ENCODE measurements at places on chromosomes 4 and X. TPM values are rescaled to one million over a fixed set of nuclear protein-coding genes. Genes with fewer than 3 reads are reported as not detected.
A peak's percentile ranks its signal among the peaks of the same experiment; 100 is the strongest.

DNA sequence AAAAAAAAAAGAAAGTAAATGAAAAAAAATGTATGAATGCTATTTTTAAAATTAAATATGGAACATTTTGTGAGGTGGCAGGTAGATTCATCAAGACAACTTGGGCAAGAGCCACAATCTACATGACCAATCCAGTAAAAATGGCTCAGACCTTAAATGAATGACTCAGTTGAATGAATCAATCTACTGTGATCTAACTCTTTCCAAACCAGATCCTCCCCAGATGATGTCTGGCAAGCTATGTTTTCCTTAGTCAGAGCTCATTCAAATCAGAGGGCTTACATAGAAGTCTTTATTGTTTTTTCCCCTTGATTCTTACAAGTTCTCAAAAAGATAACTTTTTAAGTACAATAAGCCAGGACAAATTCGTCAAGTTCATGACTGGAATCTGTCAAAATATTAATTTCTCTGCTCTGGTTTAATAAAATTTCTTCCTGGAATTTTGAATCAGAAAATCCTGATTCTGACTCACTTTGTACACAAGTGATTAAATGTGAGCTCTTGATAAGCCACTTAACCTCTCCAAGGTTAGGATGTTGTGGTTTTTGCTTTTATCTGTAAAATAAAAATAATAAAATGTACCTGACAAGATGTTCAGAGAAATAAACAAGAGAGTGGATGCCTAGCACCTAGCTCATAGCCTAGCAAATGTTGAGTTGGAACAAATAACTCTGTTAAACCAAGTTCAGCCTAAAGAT, 105.6 kb upstream of the SMIM31 start:
- H3K4me1 ChIP-seq, result no peaks in the 10 kb centered on the region
- H3K27me3 ChIP-seq, result no peaks in the 10 kb centered on the region
- no peaks in the 10 kb centered on the region for H3K36me3 ChIP-seq

DNA sequence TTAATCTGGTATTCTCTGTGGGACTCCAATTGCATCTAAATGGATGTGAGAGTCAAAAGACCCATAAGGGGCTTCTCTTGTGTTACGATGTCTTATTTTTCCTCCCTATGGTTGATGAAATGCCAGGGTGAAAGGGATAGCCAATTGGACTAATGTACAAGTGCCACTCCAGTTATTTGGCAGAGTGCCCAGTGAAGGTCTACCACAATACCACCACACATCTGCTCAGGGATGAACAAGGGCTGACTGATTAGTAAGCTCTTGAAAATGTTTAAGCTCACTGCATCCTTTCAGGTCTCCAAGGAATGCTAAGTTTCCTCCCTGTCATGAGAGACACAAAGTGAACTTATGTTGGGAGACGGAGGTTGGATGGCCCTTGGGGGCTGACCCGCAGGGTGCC, 57.8 kb downstream of the HEPH start:
- no peak overlapping the region for H3K27ac ChIP-seq
- H3K4me3 ChIP-seq, result no peak overlapping the region
- H3K27me3 ChIP-seq, result no peaks in the 10 kb centered on the region
- no peaks in the 10 kb centered on the region for H3K4me1 ChIP-seq

- H3K27me3 ChIP-seq, result no peaks in the 10 kb centered on the region
- H3K4me1 ChIP-seq, result no peaks in the 10 kb centered on the region
- DNase-seq, result no peak
- H3K36me3 ChIP-seq, result no peaks in the 10 kb centered on the region
- no peak overlapping the region for H3K27ac ChIP-seq
Observed at GRCh38 chr4:119016636-119017035, 119.0 kb upstream of the MYOZ2 start.

Gene EBP
- 80.6 TPM for polyA plus RNA-seq

Gene AMBN
- polyA plus RNA-seq, result not detected

Gene HTN3
- not detected for polyA plus RNA-seq

- H3K4me3 ChIP-seq, result no peak overlapping the region
- DNase-seq, result no peak
- H3K27ac ChIP-seq, result no peak overlapping the region
- no peaks in the 10 kb centered on the region for H3K36me3 ChIP-seq
- no peaks in the 10 kb centered on the region for H3K4me1 ChIP-seq
Observed at GRCh38 chrX:108299704-108300103, 138.5 kb downstream of the COL4A6 start.

Gene ATOH1
- not detected for polyA plus RNA-seq

Gene RHOXF1
- 0.37 TPM for polyA plus RNA-seq

- H3K4me3 ChIP-seq, result no peak within 1 kb of the TSS
- no peak within 1 kb of the TSS for H3K27ac ChIP-seq
- H3K36me3 ChIP-seq, result no peaks in the 10 kb centered on the region
Observed at GRCh38 chrX:155334486-155335336, at the start of gene CLIC2. Gene CLIC2, minus strand, starts transcription at chrX:155334614. Its CDS starts 187 bp downstream, at chrX:155334427.

- H3K27me3 ChIP-seq, result no peaks in the 10 kb centered on the region
- no peak for DNase-seq
- H3K4me1 ChIP-seq, result no peaks in the 10 kb centered on the region
- H3K4me3 ChIP-seq, result no peak overlapping the region
- no peak overlapping the region for H3K27ac ChIP-seq
Observed at GRCh38 chr4:125951261-125951887, 636.6 kb downstream of the FAT4 start.

DNA sequence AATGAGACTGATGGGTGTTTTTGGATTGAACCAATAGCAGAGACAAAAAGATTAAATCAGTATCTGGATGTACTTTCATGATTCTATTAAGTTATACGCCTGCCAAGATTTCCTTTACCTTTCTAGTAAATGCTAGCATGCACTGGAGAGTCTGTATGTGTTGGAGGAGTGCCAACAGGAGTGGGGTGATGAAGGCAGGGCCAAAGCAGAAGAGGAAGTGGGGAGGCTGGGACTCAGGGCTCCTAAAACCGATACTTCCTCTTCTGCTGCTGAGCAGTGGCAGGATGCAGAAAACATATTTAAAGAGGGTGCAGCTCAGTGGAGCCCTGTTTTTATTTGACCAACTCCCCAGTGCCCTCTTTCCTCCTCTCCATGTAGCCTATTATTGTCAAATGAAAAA, 5.6 kb downstream of the CYSLTR1 start:
- no peak overlapping the region for H3K4me3 ChIP-seq
- H3K36me3 ChIP-seq, result no peaks in the 10 kb centered on the region
- peak overlapping the region; percentile 55 for H3K27ac ChIP-seq
- no peak for DNase-seq

Gene ADGRG2
- polyA plus RNA-seq, result 0.08 TPM

DNA sequence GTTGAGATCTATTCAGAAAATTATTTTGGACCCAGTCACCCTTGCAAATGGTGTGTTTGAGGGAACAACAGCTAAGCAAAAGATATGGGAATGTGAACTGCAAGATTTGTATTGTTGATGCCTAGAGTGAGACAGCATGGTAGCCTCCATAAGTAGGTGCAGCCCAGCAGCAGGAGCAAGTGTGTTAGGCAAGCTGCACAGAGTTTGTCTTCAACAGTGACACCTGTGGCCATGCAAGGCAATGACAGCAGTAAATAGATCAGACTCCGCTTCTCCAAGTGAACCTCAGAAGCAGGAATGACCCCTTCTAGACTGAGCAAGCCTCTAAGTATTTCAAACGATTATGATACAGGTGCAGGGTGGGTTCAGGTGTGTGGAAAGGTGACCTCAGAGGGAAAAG, 133.4 kb upstream of the MSX1 start:
- no peak overlapping the region for H3K27ac ChIP-seq
- H3K36me3 ChIP-seq, result no peaks in the 10 kb centered on the region
- DNase-seq, result no peak
- no peak overlapping the region for H3K4me3 ChIP-seq

Gene KIT
- not detected for polyA plus RNA-seq

- no peak overlapping the region for H3K27ac ChIP-seq
- H3K36me3 ChIP-seq, result no peaks in the 10 kb centered on the region
- H3K4me1 ChIP-seq, result no peaks in the 10 kb centered on the region
- no peak overlapping the region for H3K4me3 ChIP-seq
- H3K27me3 ChIP-seq, result no peaks in the 10 kb centered on the region
Observed at GRCh38 chr4:107996949-107997788, 7.5 kb downstream of the HADH start.

GRCh38 chrX:55754861-55755294, 37.3 kb downstream of the RRAGB start:
- H3K4me1 ChIP-seq, result no peaks in the 10 kb centered on the region
- no peak overlapping the region for H3K27ac ChIP-seq
- H3K4me3 ChIP-seq, result no peak overlapping the region
- peaks cover 12% of the 10 kb centered on the region for H3K36me3 ChIP-seq
- H3K27me3 ChIP-seq, result no peaks in the 10 kb centered on the region
- DNase-seq, result no peak

DNA sequence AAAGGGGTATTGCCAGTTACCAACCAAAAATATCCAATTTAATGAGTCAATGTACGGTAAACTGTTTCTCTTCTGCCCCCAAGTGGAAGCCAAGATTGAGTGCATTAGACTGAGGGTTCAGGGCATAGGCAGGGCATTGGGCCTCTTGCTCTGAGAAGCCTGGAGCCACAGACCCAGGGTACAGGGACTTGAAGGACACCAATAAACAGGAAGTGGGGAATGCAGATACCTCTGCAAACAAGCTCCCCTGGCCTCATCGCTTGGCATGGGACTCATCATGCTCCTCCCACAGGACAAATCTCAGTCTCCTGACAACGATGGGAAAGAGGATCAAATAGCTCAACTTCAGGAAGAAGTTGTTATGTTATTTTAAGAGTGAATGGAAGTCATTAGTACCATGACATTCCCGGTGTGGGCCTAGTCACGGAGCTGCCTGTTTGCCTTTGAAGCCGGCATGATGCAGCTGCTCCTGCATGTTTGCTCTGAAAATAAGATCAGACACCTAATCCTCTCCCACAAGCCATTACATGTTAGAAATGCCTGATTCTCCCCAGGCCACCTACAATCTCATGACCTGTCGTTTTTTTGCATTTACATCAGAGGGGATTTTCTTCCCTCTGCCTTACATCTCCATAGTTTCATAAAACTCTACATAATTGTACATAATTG, 224.2 kb downstream of the RCHY1 start:
- no peak overlapping the region for H3K4me3 ChIP-seq
- DNase-seq, result no peak
- H3K36me3 ChIP-seq, result no peaks in the 10 kb centered on the region
- no peaks in the 10 kb centered on the region for H3K4me1 ChIP-seq
- no peak overlapping the region for H3K27ac ChIP-seq
- no peaks in the 10 kb centered on the region for H3K27me3 ChIP-seq

DNA sequence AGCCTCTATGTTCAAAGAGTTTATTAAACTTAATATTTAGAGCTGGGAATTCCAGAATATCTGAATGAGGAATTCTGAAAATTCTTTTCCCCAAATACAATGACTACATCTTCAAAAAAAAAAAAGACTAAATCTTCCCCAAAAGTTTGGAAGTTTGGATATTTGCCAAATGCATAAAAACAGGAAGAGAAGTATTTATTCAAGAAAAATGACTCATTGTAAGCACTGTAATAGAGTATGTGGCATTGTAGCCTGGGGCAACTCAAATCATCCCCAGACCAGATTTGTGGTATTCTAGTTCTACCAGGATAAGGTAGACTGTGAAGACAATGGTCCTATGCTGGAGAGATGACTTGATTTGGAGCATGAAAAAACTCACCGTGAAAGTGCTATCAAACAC, 78.5 kb upstream of the PDHA2 start:
- H3K27me3 ChIP-seq, result no peaks in the 10 kb centered on the region
- DNase-seq, result no peak
- no peak overlapping the region for H3K4me3 ChIP-seq
- H3K27ac ChIP-seq, result no peak overlapping the region
- H3K36me3 ChIP-seq, result no peaks in the 10 kb centered on the region

- DNase-seq, result no peak
- peak overlapping the region; percentile 41 for H3K27ac ChIP-seq
- H3K27me3 ChIP-seq, result peaks cover 2% of the 10 kb centered on the region
Observed at GRCh38 chr4:675980-676870, 1.9 kb downstream of the MYL5 start.

Gene TSPYL2
- polyA plus RNA-seq, result 40.9 TPM

DNA sequence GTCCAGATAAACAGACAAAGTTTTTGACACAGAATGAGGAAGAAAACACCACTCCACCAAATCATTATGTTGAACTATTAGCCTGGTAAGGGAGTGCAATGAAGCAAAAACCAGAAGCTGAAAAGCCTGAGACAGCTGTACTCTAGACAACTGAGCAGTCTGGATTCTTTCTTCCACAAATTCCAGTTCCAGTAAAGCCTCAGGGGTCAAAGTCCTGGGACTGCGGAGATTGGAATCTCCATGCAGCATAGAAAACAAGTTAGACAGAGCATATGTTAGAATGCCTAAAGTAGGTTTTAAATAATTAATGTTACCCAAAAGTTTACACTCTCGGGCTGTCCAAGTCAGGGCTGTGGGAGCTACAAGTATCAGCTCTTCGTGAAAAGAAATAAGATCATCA, 263.2 kb downstream of the TECRL start:
- no peaks in the 10 kb centered on the region for H3K36me3 ChIP-seq
- no peak overlapping the region for H3K4me3 ChIP-seq
- H3K27me3 ChIP-seq, result no peaks in the 10 kb centered on the region
- no peak for DNase-seq
- no peak overlapping the region for H3K27ac ChIP-seq

Gene GLRB
- polyA plus RNA-seq, result not detected

DNA sequence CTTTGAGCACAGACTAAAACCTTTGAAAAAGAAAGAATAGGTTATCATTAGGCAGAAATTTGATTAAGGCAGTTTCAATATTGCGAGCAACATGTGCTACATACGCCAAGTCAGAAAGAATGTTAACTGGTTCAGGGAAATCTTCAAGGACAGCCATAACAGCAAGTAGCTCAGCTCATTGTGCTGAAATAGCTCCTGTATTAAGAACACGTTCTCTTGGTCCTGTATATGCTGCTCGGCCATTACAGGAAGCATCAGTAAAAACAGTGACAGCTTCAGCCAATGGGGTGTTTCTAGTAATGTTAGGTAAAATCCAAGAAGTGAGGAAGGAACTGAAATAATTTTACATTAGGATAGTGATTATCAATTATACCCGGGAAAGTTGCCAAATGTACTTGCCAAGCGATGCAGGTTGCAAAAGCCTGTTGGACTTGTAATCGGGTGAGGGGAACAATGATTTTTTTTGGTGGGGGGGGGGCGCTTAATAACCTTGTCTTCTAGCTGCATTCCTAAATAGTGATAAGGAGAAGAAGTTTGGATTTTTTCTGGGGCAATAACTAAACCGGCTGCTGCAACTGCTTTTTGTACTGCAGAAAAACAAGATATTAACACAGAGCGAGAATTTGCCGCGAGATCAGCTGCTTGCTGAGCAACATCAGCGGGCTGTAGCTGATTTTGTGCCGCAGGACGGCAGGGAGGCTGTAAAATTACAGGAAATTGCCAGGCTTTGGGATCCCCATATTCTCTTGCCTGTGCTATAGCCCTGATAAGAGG, 49.4 kb upstream of the RASSF6 start:
- H3K4me1 ChIP-seq, result no peaks in the 10 kb centered on the region
- H3K27me3 ChIP-seq, result no peaks in the 10 kb centered on the region
- no peaks in the 10 kb centered on the region for H3K36me3 ChIP-seq
- no peak for DNase-seq

DNA sequence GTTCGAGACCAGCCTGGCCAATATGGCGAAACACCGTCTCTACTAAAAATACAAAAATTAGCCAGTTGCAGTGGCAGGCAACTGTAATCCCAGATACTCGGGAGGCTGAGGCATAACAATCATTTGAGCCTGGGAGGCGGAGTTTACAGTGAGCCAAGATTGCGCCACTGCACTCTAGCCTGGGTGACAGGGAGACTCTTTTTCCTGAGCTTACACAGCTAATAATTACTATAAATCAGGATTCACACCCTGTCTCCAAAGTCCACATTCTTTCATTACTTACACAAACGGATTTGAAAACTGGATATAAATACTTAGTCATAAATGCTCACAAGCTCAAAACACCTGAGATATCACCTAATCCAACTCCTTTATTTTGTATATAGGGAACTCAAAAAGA, 151.6 kb downstream of the LRBA start:
- H3K27ac ChIP-seq, result no peak overlapping the region
- no peaks in the 10 kb centered on the region for H3K4me1 ChIP-seq
- H3K27me3 ChIP-seq, result no peaks in the 10 kb centered on the region
- H3K4me3 ChIP-seq, result no peak overlapping the region

Data from naive thymus-derived CD4-positive, alpha-beta T cell (primary cell).